ENCODE measurements at places on chromosomes 6 and 20.

DNA sequence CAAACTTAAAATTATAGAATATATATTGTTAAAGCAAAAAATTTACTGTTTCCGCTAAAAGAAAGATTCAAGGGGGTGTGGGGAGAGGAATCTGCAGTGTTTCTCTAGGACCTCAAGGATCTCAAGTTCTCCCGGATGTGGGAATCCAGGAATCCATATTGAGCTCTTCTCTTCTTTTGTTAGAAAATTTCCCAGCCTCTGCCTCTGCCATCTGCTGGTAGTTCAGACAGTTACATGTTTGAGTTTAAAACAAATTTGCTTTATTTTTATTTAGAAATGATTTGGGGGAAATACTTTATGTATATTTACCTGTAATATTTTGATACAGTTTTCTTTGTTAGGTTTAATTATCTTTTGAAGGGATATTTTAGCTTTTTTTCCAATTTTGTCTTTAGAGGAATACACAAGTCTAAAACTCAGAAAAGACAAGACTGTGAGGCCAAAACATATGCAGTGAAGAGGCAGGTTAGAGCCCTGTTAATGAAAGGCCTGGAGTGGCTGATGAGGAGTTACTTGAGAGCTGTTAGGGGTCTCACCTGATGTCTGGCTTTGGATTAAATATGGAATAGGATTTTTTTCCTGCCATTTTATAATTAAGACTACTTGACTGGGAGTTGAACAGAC, 268.8 kb downstream of the ARID1B start:
- no peak for DNase-seq

DNA sequence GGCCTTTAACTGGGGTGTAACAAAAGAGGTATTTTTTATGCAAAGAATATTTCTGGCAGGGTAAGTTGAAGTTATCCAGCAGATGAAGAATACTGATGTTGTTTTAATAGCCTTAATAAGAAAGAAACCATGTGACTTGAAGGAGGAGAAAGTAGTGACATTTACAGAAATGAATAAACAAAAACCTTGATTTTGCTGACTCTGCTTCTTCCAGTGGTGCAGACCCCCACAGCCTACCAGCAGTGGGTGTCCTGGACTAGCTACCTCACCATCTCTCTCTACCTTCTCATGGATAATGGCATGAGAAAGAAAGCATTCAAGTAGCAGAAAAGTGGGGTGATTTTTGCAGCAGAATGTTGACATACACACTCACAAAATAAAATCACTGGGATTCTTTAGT, 162.6 kb upstream of the RNF217 start:
- no peak for DNase-seq

DNA sequence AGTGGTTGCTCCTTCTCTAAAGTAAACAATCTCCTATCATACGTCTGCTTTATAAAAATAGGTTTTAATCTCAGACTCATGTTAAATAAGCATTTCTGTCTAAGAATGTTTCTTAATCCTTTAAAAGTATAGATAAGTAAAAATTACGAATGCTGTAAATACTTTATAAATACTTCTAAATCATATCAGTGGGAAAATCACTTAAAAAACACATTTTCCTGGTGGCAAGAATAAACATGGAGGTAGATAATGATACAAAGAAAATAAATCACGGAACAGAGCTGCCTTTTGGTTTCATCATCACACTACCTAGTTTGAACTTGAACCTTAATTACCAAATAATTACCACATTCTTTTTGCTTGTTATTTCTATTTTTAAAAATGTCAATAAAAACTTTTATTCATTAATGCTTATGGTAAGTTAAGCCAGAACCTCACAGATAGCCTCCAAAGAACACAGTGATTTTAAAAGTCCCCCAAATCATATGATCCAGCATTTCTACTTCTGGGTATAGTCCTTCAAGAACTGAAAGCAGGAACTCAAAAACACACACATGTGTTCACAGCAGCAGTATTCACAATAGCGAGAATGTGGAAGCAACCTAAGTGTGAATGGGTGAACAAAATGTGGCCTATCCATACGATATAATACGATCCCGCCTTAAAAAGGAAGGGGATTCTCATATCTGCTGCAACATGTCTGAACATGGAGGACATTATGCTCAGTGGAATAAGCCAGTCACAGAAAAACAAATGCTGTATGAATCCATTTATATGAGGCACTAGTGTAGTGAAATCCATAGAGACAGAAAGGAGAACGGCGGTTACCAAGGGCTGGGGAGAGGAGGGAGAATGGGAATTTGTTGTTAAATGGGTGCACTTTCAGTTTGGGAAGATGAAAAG, 72.4 kb downstream of the SLC22A23 start:
- DNase-seq: no peak

GRCh38 chr6:62202078-62202477, 83.9 kb downstream of the KHDRBS2 start:
- DNase-seq: no peak

GRCh38 chr20:44222633-44223368, 12.2 kb upstream of the OSER1 start:
- no peak for DNase-seq

GRCh38 chr20:62819494-62820174, 2.8 kb downstream of the COL9A3 start:
- no peak for DNase-seq

- no peak for DNase-seq
Measured at GRCh38 chr6:36938536-36938935, 16.0 kb upstream of the PI16 start.

DNA sequence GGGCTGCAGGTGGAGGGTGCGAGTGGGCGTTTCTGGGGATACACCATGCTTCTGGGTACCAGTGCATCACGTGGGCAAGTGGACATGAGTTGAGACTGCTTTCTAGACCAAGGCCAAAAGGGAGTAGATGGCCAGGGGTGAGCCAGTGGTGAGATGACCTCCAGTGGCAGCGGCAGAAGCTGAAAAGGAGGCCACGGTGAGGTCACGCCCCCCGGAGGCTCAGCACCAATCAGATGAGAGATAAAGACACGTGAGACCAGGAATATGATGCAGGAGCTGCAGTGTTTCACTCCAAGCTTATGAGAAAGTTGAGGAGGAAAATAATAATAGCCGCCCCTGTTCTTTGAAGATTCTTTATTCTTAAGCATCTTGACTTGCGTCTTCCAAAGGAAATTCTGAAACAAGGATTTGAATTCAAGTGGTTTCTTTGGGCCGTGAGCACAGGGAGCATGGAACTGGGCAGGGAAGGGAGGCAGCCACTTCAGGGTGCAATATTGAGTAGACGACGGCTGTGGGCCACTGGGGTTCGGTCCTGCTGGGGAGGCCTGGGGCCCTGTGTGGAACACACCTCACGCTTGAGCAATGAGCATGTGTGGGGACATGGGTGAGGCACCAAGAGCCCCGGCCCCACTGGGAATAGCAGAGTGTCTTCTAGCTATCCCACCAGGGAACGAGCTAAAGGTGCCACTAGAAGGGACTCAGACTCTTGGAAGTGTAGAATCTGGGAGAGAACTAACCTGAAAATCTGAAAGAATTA, 156.7 kb upstream of the LRFN2 start:
- no peak for DNase-seq

GRCh38 chr20:63538204-63539091, 1.3 kb upstream of the PTK6 start:
- DNase-seq: peak; percentile 46

DNA sequence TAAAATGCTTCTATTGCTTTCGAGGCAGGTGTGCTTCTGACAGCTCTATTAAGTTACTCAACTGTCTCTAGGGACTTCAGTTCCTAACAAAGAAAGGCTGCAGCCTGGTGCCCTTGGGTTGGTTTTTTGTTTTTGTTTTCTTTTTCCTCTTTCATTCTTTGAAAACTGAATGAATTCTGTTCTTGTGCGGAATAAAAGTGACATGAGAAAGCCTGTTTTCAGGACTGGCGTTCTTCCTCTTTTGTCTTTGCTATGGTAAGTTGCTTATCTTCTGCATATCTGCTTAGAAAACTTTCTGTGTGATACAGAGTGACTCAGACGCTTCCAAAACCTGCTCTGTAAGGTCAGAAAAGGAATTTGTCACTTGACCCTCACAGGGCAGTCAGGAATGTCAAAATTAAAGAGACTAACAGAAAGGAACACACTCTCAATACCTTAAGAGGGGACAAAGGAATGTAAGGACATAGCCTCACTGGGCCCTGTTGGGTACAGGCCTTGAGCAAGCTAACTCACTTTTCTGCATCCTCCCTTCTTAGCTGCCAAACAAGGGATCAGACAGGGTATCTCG, 56.2 kb upstream of the NHSL1 start:
- no peak for DNase-seq

DNA sequence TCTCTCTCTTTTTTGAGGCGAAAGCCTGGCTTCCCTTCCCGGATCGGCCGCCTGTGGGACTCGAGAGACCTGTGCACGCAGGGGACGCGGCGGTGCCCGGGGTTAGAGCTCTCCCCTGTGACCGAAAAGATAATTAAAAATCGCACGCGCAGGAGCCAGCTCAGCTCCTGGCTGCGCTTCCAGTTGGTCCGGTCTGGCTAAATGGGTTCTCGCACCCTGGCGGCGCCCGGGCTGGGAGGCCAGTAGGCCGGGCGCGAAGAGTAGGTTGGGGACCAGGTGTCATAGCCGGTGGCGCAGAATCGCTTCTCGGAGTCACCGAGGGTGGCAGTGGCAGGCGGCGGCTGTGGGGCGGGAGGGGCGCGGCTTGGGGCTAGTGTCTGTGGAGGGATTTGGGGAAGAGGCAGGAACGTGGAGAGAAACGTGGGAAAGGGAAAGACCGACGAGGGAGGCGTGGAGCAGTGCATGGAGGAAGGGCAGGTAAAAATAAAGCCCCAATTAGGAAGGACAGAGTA, 41.9 kb upstream of the SUPT3H start:
- DNase-seq: peak; percentile 58

- DNase-seq: no peak
Measured at GRCh38 chr6:155273431-155273830, 9.6 kb downstream of the CLDN20 start.

- DNase-seq: no peak
Measured at GRCh38 chr6:108497883-108498282, 62.8 kb upstream of the FOXO3 start.

DNA sequence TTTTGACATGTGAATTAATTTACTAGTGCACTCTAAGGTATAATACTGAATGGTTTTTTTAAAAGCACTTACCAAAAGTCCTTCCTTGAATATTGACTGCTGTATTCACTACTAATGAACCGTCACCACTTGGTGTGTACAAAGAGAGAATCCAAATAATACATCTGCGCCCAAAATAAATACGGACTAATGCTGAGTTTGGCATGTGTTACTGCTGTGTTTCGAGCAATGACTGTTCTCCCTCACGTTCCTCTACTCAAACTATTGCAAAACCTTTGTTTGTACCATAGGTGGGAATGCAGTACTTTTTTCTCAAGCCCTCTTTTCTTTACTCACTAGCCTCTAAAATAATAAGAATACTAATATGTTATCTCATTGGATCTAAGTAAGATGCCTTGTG, 305.5 kb downstream of the QKI start:
- DNase-seq: no peak

- no peak for DNase-seq
Measured at GRCh38 chr6:2384528-2384927, 139.1 kb upstream of the GMDS start.

DNA sequence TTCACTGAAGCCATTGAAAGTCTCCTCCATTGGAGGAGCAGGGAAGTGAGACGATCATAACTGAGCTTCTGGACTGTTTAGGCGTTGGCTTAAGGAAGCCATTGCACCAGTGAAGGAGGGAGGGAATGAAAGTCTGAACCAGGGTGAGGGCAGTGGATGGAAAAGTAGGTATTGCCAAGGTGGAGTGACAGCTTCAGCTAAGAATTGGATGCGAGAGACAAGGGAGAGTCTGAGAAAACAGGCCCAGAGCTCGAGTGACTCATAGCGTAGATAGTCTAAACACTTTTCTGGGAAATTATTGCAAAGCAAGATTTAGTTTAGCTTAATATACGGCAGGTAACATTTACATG, 4.5 kb downstream of the DSP start:
- no peak for DNase-seq

- no peak for DNase-seq
Measured at GRCh38 chr6:37061157-37061804, 55.8 kb downstream of the FGD2 start.

GRCh38 chr6:166578536-166579236, 7.8 kb downstream of the RAMACL start:
- DNase-seq: no peak

GRCh38 chr6:105991561-105992314, 94.4 kb upstream of the PRDM1 start:
- DNase-seq: peak; percentile 35

- DNase-seq: no peak
Measured at GRCh38 chr6:2231438-2231837, 14.0 kb downstream of the GMDS start.

DNA sequence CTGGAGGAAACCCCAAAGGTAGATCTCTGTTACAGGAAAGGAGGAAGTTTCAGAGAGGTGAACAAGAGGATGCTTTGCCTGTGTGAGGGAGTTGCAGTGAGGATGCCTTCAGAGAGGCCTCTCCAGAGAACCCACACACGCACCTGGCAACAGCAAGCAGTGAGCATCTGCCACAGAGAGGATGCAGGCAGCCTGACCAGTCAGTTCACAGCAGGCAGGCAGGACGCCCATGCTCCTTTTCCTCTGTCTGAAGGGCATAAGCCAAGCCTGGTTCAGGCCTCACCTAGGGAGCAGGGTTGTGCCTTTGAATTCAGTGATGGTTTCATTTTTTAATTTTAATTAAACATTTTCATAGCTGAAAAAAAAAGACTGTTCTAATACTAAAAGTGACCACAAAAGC, 346.0 kb upstream of the MARCKS start:
- no peak for DNase-seq

- DNase-seq: no peak
Measured at GRCh38 chr20:14331646-14332045, 5.8 kb downstream of the FLRT3 start.

GRCh38 chr6:7418238-7418905, 28.8 kb downstream of the RIOK1 start:
- no peak for DNase-seq

DNA sequence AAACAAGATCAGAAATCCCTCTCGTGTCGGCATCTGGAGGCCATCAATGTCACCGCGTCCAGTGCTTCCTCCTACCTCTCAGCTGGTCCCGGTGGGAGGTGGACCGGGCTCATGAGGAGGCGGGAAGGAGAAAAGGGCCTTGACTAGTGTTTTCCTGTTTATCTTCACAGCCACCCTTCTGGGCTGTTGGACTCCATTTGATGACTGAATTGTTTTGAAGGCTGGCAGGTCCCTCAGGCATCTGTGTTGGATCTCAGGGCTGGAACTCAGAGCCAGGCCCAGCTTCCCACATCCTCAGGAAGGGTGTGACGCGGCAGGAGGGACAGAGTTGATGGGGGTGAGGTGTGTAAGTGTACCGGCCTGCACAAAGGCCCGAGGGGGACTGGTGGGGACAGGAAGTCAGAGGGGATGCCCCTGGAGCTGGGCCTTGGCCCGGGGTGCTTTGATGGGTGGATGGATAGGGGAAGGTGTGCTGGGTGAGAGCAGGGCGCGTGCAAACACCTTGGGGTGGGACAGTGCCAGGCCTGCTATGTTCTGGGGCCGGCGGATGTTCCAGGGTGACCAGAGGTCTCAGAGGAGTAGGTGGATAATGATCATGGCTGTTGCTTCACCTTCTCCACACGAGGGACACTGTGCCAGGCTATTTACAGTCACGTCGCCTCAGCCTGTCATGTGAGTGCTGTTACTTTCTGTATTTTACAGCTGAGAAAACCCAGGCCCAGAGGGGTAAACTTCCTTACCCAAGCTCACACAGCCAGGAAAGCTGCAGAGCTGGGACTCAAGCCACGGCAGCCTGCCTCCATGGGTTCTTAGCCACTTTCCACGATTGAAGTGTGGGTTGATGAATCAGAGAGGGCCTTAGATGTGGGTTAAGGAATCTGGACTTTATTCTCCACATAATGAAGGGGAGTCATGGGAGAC, 17.9 kb upstream of the CHMP4B start:
- no peak for DNase-seq
